Stimulated activated CD4-positive, alpha-beta T cell treated with anti-CD3 and anti-CD28 coated beads, TNF-alpha, amount 100 ng/mL, for 24 hours (primary cell): ENCODE measurements at places on chromosomes 6 and 20.

- no peak for DNase-seq
Measured at GRCh38 chr20:36482044-36482473, 59.3 kb upstream of the MYL9 start.

DNA sequence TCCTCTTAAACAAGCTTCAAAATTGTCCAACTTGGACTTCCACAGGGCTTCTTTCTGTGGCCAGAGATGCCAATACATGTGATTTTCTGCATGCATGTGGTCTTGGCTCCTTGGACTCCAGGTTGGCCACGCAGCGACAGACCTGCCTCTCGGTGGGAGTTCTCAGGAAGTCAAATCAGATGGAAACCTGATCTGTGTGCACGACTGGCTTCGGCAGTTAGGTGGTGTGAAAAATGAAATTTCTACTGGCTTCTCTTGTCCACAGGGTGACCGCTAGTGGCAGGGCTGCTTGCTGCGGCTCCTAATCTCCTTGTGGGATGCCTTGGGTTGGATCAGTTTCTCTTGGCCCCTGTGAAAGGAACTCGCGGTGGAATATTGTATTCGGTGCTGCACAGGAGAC is 57.3 kb downstream of the PHACTR3 start:
- DNase-seq, result no peak

DNA sequence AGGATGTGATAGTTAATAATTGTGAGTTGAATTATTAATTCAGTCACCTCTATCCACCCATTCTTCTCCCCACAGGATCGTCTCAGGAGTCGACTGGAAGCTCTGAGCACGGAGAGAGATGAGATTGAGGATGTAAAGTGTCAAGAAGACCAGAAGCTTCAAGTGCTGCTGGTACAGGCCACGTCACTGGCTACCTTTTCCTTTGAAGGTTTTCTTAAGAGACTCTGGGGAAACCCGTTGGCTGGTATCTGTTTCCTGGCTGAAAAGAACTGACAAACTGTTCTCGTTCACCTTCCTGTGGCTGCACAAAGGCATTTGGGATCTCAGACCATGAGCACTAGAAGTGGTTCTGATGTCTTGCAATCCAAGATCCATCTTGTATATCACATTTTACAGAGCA is 3.8 kb downstream of the TRIM15 start:
- peak; percentile 9 for DNase-seq

- no peak for DNase-seq
Measured at GRCh38 chr6:137233911-137234863, 15.0 kb upstream of the IFNGR1 start.

DNA sequence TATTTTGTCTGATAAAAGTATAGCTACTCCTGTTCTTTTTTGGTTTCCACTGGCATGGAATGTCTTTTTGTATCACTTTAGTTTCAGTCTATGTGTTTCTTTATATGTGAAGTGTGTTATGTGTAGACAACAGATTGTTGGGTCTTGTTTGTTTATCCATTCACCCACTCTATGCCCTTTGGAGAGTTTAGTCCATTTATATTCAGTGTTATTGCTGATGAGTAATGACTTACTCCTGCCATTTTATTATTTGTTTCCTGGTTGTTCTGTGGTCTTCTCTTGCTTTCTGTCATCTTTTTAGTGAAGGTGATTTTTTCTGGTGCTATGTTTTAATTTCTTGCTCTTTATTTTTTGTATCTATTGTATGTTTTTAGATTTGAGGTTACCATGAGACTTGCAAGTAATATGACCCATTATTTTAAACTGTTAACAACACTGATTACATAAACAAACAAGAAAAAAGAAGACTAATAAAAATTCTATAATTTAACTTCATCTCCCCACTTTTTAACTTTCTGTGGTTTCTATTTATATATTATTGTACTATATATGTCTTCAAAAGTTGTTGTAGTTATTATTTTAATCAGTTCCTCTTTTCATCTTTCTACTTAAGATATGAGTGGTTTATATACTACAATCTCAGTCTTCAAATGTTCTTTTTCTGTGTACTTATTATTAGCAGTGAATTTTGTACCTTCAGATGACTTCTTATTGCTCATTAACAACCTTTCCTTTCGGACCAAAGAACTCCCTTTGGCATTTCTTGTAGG is 323.4 kb downstream of the BTBD9 start:
- no peak for DNase-seq

DNA sequence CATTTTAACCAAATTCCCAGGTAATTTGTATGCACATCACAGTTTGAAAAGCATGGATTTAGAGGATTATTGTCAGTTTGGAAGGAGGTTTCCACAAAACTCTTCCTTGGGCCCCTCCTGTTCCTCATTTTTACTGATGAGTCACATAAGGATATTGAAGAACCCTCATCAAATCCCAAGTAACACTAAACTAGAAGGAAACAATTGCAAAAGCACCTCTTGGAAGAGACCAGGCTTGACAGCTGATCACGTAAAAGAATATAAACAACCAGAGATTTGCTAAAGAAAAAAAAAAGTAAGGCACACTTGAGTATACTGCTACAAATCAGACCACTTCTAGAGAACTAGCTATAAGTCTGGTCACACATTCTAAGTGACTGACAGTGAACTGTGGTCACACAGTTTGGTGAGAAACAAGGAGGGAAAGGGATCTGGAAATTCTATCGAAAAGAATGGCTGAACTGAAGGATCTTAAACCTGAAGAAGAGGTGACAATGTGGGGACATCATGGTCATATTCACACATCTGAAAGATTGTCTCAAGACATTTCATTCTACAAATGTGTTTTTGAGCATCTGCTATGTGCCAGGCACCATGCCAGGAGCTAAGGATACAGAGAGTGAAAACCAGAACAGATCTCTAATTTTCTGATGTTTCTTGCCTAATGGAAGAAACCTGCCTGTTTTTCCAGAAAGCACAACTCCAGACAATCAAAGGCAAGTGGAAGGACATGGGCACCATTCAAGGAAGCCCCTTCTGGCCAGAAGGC is 24.1 kb downstream of the ZHX3 start:
- no peak for DNase-seq

- DNase-seq, result peak; percentile 47
Measured at GRCh38 chr6:150599199-150600009, at the start of gene PLEKHG1. Gene PLEKHG1 (plus strand): TSS chr6:150599885. CDS start chr6:150733682, 133,797 bp downstream.
